ENCODE measurements at places on chromosomes 5 and 9.

GRCh38 chr9:117034866-117035265 is 347.8 kb downstream of the TRIM32 start:
- no peak for DNase-seq

GRCh38 chr9:4070266-4070665 is 229.6 kb downstream of the GLIS3 start:
- no peak for DNase-seq

GRCh38 chr5:180153099-180153498 is 55.9 kb downstream of the RASGEF1C start:
- no peak for DNase-seq

GRCh38 chr5:128154943-128155342 is 71.4 kb downstream of the SLC12A2 start:
- DNase-seq = no peak

GRCh38 chr9:6870650-6871477 is 113.1 kb downstream of the KDM4C start:
- DNase-seq = no peak

DNA sequence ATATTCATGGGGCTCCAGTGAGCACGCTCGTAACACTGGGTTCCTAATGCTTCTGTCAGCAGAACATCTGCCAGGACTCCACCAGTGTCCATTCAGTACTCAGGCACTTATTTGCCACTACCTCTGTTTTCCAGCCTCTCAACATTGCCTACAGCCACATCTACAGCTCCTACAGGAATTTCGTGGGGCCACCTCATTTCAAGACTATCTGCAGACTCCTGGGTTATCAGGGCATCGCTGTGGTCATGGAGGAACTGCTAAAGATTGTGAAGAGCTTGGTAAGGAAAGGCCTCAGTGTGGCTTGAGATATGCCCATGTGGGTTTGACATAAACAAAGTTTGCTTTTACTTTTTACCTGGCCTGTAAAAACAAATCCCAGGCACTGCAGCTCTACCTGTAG is 92.9 kb downstream of the CYFIP2 start:
- no peak for DNase-seq

DNA sequence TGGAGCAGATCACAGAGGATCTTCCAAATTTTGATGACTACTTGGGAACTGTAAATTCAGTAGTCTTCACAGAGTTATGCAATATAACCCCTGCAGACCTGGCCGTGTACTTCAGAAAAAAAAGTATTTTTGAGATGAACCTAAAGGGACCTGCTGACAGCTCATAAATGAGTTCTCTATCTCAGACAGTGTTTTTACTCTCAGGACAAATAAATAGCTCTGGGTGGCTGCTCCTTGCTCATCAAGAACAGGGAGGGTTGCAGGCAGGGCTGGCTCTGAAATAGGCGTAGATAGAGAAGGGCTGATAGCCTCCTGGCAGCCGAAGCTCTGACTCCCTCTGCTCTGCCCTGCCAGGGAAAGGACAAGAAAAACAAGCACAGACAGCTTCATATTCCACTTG is 64.8 kb downstream of the PLAC8L1 start:
- DNase-seq = no peak

DNA sequence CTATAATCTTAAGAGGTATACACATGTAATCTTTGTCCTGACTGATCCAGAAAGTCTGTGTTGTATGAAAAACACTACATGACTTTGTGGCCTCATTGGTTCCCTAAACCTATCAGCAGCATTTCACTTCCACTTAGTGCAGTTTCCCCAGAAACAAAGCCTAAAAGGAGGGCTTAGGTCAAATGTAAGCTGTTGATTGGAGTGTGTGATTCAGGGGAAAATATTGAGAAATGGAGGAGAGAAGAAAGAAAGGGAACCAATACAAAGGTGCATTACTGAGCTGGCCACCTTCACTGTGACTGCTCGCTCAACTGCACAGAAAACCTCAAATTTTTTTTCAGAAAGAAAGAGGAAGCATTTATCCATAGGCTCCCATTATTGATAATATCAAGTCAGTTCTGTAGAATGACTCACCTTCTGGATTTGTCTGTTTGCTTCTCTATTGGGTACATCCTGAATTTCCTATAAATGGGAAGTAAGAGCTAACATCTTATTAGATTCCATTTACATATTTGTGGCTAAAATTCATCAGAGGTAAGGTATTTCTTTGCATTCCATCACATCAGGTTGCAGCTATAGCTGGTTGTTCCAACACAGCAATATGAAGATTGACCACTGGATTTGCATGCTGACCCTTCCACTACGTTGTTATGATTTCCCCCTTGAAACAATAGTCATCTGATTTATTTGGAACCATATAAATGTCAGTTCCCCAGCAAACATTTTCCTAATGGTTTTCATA is 10.3 kb upstream of the FST start:
- no peak for DNase-seq

DNA sequence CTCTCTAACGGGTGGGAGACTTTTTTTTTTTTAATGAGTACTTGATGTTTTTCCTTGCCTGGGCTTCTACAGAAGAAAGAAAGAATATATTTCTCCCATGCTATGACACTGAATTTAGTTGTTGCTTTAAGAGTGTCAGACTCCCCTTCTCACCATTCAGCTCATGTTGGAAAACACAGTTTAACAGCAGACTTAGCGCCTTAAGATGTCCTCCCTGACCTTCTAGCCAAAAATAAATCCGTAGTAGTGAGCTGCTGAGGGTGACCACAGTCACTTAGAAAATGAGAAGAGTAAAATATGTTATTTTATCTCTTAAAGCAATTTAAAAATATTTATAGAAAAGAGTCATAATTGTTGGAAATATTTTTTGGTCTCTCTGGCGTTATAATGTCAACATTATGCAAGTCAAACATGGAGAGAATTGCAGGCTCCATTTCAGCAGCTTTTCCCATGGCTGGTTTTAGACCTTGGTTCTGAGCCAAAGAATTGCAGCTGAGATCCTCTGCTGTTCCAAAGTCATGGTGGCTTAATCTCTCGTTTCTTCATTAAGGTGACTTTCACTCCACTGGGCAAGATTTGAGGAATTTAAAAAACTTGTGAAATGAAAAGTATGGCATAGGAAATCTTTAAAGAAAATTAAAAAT is 143.5 kb downstream of the GHR start:
- no peak for DNase-seq

- no peak for DNase-seq
These were observed 14.5 kb downstream of the PHF19 start for GRCh38 chr9:120862452-120862851.

DNA sequence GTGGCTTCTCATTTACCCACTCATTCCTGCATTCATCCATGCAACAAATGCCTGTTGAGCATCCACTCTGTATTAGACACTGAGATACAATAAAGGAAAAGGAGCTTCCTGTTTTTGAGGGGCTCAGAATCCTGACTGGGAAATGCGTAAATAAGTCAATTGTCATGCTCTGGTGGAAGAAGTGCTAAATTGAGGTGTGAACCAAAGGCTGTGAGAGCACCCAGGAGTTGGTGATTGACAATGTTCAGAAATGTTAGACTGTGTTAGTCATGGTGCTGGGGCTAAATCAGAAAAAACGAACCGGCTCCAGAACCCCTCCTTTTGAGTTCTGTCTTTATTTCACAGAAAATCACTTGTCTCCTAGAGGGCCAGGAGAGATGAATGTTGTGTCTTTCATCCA is 558.6 kb upstream of the SGCD start:
- no peak for DNase-seq

DNA sequence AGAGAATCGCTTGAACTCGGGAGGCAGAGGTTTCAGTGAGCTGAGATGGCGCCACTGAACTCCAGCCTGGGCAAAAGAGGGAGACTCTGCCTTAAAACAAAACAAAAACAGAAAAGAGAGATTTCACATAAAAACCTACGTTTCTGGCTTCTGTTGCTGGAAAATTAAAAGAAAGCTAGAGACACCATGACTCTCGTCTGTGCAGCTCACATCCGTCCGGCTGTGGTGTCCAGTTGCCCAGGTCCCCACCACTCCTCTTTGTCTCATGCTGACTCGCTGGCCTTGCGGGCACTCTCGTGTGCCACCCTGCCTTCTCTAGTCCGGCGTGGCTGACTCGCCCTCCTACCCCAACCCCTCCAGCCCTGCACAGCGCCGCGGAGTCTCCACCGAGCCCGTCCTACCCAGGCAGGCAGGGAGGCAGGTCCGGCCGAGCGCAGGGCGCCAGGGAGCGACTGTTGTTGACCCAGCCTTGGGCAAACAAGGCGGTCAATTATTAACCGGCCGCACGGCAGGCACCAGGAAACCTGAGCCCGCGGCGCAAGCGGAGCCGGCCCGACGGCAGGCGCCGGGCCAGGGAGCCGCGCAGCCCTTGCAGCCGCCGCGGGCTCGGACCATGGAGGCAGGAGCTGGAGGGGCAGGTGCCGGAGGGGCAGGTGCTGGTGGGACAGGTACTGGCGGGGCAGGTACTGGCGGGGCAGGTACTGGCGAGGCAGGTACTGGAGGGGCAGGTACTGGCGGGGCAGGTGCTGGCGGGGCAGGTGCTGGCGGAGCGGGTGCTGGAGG is at the start of gene PRRT1B:
TSS of gene PRRT1B (plus strand) at position 521 of the 783 bp plus-strand sequence. CDS start at position 614, 93 bp downstream.
- no peak for DNase-seq

- DNase-seq = no peak
These were observed 153.2 kb downstream of the NTRK2 start for GRCh38 chr9:84822589-84823233.

DNA sequence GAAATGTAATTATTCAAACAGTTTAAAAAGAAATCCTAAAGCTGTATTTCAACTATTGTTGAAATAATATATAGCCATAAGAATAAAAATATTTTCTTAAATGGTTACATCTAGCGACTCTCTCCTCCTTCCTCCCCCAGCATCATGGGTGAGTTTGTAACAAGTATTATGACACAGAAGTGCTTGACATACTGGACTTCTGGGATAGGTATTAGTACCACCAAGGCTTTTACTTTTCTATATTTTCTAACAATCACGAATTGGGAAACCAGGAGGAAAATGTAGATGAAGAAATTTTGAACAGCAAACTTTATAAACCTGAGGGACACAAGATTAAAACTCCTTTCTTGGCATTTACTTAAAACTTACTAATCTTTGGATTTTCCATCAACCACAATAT is 4.4 kb downstream of the RORB start:
- DNase-seq = no peak

- DNase-seq = no peak
These were observed 88.7 kb downstream of the BASP1 start for GRCh38 chr5:17305964-17306725.

DNA sequence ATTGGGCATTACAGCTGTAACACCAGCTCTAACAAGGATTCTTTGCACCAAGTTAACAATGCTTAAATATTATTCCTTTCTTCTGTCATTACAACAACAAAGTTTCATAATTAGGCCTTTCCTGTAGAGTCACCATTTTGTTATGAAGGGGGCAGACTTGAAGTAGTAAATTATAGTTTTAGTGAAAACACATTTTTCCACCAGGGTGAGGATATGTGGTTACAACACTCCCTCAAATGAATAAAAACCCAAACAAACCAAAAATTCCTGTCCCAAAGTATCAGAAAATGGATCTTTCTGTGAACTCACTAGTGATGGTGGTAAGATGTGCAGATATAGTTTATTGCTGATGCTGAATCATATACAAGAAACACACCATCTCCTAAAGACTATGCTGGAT is 250.5 kb upstream of the TUT7 start:
- no peak for DNase-seq

GRCh38 chr5:73901043-73901442 is 275.0 kb downstream of the ARHGEF28 start:
- DNase-seq = no peak

DNA sequence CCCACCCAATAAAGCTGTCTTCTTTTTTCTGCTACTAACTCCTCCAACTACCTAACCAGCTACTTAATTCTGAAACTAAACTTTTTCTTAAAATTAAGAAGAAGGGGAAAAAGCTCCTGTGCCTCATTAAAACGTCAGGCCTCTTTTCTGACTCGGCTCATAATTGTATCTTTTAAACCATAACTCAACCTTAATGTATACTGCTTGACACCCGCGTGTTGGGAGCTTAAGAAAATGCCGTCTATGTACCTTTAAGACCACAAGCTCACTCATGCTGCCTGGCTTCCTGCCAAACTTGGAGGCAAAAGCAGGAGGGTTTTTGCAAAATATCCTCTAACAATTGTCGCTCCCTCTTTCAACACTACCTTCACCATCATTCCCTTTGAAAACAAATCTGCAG is 5.0 kb downstream of the EBF1 start:
- peak; percentile 52 for DNase-seq

DNA sequence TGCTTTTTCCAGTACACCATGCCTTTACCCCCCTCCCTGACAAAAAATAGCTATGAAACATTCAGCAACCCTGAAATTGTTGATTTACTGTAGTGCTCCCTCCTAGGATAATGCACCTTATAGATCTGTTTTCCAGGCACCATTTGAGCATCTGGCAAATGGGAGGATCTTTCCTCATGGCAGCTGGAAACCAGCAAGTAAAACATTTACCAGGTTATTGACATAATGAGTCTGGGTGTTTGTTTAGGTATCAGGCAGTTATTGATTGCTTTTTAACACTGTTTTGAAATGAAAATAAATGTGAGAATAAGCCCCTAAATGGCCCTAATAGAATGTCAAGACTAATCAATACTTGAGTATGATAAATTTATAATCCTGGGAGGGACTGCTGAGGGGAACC is 57.3 kb upstream of the KLF4 start:
- DNase-seq = no peak

GRCh38 chr5:34660444-34660843 is 4.3 kb downstream of the RAI14 start:
- no peak for DNase-seq

- no peak for DNase-seq
These were observed 163.7 kb downstream of the ALDH1A1 start for GRCh38 chr9:72788966-72789735.

DNA sequence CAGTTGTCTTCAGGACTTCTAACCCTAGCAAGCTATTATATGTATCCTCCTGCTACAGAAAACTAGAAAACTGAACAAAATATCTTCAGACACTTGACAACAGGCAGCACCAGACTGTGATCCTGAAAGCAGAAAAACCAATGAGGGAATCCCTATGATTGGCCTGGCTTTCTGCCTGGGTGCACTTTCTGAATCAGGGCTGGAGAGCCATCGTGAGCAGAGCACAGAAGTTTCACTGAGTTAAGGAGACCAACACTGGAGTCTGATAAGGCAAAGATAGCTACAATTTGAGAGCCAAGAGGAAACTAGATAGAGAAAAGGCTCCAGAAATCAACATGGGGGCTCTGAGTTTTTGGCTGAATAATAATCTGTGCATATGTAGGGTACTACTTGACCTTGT is 106.5 kb downstream of the FANCC start:
- DNase-seq = no peak

Measured in activated T-cell treated with anti-CD3 and anti-CD28 coated beads, Interleukin-2, amount 50 U/mL, for 24 hours (primary cell).